Spleen (tissue), 13 donors: ENCODE measurements at places on chromosomes 1 and 21. TPM values are rescaled to one million over a fixed set of nuclear protein-coding genes. Genes with fewer than 3 reads are reported as not detected.

Gene RNF2
- 21.6 TPM for total RNA-seq

GRCh38 chr1:245172026-245172425 lies 17.2 kb downstream of the KIF26B start:
- no peak overlapping the region for H3K4me3 ChIP-seq
- no peaks in the 10 kb centered on the region for H3K36me3 ChIP-seq
- no peak for DNase-seq
- H3K27ac ChIP-seq, result no peak overlapping the region
- H3K27me3 ChIP-seq, result no peaks in the 10 kb centered on the region

DNA sequence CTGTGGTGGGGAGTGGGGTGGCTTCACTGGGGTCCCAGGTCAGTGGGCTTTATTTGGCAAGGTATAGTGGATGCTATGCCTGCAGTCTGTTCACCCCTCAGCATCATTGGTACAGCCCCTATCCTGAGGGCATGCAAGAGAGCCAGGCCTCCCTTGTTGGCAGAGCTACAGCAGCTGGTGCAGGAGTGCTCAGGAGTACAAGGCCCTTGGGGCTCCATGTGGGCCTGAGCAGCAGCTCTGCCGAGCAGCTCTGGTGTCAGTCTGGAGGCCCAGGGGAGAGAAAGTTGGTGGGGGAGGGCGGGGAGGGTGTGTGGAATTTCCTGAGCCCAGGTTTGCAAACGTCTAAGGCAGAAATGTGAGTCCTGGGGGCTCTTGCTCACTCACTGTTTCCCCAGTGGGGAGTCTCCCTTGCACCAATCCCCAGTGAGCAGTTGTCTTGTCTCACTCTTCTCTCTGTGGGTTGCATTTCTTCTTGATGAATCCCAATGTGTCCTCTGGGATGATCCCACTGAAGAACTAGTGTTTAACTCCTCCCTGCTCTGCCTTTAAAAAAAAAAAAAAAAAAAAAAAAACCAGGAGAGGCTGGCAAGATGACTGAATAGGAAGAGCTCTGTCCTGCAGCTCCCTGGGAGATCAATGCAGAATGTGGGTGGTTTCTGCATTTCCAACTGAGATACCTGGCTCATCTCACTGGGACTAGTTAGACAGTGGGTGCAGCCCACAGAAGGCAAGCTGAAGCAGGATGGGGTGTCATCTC lies 39.5 kb upstream of the CYP4X1 start:
- H3K27ac ChIP-seq, result no peak overlapping the region
- no peak overlapping the region for H3K4me3 ChIP-seq
- no peaks in the 10 kb centered on the region for H3K27me3 ChIP-seq
- no peak for DNase-seq
- H3K4me1 ChIP-seq, result no peaks in the 10 kb centered on the region
- no peaks in the 10 kb centered on the region for H3K36me3 ChIP-seq

DNA sequence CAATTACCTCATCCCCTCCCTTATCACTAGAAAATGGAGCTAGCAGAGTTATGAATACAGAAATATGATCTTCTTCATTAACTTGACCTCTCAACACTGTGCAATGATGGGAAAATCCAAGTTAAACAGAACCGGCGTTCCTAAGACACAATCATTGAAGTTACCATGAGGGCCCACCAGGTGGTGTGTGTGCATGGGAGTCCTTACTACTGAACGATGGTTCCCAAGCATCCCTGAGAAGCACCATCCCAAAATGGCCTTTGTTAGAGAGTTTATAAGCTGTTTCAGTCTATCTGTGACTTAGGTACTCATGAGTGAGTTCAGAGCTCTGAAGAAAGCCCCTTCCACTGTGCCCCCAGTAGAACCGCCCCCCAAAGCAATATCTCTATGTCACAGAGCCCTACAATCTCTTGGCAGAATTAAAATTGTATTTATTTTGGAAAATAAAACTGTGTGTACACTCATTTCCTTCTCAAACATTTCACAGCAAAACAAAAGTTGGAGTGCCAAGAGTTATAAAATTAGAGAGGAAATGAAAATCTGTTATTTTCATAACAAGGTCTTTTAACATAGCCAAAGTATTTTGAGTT lies 56.8 kb downstream of the PLD5 start:
- no peaks in the 10 kb centered on the region for H3K27me3 ChIP-seq
- no peak overlapping the region for H3K4me3 ChIP-seq
- H3K27ac ChIP-seq, result no peak overlapping the region
- H3K36me3 ChIP-seq, result no peaks in the 10 kb centered on the region

DNA sequence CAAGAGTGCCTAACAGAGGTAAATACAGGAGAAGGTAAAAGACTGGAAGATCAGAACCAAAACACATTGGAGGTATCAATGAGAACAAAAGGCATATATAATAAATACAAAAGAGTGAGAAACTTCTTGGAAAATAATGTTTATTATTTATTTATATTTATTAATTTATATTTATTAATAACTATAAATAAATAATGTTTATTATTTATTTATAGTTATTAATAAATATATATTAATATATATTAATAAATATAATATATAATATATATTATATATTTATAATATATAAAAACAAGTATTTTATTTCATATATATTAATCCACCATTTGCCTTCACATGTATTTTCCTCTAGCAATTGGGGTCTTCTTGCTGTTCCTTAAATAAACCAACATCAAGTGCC lies 391.9 kb downstream of the GPATCH2 start:
- no peaks in the 10 kb centered on the region for H3K36me3 ChIP-seq
- DNase-seq, result no peak
- H3K27ac ChIP-seq, result no peak overlapping the region
